ENCODE measurements at places on chromosomes 2 and 18.

DNA sequence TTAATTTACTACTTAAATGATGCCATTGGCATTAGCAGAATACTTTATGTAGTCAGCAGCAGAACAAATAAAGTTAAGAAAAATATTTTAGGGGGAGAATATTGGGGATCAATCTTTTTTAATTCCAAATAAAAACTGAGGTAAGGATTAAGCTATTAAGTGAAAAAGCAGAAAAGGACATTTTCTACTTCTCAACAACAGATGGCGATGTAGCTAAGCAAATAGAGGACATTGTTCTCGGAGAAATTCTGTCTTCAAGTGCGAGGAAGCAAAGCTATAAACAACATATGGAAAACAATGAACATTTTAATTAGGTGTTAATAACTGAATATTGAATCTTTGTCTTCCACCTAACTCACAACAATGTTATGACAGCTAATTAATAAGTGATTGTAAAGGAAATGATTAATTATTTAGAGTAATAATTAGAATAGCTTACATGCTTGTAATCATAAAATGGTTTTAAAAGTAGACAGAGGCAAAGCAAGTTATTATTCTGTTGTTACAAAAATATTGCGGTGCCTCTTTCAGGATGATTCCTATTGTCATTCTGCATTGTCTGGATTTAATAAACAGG is 32.9 kb upstream of the CCDC93 start:
- no peaks in the 10 kb centered on the region for H3K36me3 ChIP-seq
- H3K27ac ChIP-seq, result no peak overlapping the region
- H3K27me3 ChIP-seq, result peaks cover 5% of the 10 kb centered on the region

DNA sequence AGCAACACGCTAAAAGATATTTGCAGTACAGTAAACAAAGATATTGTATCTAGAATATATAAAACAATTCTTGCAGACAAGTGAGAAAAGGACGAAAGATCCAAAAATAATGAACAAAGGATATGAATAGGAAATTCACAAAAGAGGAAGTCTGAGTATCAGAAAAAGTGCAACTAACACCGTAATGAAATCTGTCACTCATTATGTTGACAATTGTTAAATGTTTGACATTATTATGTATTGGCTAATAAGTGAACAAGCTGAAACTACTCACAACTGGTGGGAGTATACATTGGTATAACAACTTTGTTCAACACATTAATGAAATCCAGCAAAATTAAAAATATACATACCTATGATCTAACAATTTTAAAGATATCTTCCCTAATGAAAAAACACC is 36.7 kb upstream of the ASXL3 start:
- H3K27ac ChIP-seq, result no peak overlapping the region
- no peak overlapping the region for H3K4me3 ChIP-seq
- no peak for DNase-seq
- H3K4me1 ChIP-seq, result no peaks in the 10 kb centered on the region
- H3K36me3 ChIP-seq, result no peaks in the 10 kb centered on the region

- no peaks in the 10 kb centered on the region for H3K36me3 ChIP-seq
- no peak for DNase-seq
- H3K27me3 ChIP-seq, result no peaks in the 10 kb centered on the region
Measured at GRCh38 chr2:167653131-167653530, 594.3 kb downstream of the STK39 start.

DNA sequence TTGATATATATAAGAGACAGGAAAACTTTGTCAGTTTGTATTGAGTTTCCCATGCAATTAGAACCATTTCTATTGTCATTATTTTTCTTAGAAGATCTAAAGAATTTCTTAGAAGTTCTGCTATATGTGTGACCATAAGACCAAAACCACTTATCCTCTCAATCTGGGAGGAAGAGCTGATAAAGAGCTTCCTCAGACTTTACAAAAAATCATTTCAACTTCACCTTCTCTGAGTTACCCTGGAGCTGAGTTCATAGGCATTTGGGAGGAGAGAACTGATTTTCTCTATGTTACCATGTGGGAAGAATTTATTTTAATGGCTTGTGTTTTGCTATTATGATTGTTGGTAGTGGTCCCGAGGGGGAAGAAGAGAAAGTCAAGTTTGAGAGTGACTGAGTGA is 329.3 kb downstream of the GPD2 start:
- H3K27me3 ChIP-seq, result no peaks in the 10 kb centered on the region
- no peaks in the 10 kb centered on the region for H3K36me3 ChIP-seq
- no peak for DNase-seq
- no peak overlapping the region for H3K4me3 ChIP-seq
- no peak overlapping the region for H3K27ac ChIP-seq
- H3K4me1 ChIP-seq, result no peaks in the 10 kb centered on the region

- H3K36me3 ChIP-seq, result no peaks in the 10 kb centered on the region
- no peak overlapping the region for H3K27ac ChIP-seq
Measured at GRCh38 chr2:174716785-174717184, 47.5 kb downstream of the CHRNA1 start.
